ENCODE measurements at places on chromosomes 12 and 14.
A peak's percentile ranks its signal among the peaks of the same experiment; 100 is the strongest.

- peak; percentile 74 for ATAC-seq
Observed at GRCh38 chr14:96268431-96269358, 12.7 kb downstream of the BDKRB1 start.

GRCh38 chr12:123119808-123120207 is 31.1 kb downstream of the PITPNM2 start:
- ATAC-seq: no peak

DNA sequence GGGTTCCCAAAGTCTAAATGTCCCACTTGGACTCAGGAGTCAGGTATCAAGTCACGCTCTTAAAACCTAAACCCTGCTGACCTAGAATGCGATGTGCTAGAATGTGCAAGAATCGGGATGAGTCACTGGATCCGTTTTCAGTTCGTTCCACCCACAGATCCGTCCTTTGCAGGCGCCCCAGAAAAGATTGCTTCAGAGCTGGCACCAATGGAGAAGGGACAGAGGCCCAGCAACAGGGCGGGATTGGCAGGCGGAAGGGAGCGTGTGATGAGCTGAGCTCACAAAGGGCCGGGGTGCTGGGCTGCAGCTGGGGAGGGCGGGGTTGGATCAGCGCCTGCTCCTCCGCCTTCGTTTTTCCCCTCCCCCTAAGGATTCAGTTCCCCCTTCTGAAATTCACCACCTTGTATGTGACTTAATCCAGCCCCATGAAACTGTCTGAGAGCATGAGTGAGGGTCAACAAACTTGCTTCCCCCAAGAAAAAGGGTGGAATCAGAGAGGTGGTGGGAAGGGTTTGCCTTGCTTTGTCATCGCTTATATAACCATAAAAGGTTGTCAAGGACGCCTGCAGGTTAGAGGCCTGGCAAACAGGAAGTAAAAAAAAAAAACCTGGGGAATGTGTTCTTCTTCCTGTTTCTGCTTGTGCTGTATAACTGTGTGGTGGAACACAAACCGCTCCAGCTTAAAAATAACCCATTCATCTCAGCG is 2.8 kb upstream of the UBC start:
- ATAC-seq: peak; percentile 82

DNA sequence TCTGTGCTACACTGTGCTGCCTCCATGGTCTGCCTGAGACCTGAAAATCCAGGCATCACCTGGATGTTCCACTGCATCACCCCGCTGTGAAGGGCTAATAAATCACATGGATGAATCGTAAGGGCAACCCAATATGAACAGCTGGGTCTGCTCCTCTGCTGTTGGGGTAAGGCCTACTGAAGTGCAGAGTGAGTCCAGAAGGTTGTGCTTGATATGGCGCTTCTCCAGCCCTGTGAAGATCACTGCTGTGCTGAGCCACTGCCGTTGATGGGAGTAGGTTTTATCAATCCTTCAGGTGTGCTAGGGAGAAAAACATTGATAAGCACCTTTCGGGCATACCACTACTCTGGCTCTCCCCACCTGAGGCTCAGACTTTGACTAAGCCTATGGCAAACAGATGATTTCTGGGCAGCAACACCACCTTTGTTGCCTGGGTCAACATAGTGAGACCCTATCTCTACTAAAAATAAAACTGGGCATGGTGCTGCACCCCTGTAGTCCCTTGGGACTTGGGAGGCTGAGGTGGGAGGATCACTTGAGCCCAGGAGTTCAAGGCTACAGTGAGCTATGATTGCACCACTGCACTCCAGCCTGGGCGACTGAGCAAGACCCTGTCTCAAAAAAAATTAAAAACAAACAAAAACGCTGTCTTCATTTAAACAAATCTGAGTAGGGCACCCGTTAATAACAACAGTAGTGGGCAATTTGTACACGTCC is 1.7 kb downstream of the ACVRL1 start:
- no peak for ATAC-seq

GRCh38 chr12:113935459-113935858 is 30.7 kb downstream of the RBM19 start:
- ATAC-seq: peak; percentile 56

DNA sequence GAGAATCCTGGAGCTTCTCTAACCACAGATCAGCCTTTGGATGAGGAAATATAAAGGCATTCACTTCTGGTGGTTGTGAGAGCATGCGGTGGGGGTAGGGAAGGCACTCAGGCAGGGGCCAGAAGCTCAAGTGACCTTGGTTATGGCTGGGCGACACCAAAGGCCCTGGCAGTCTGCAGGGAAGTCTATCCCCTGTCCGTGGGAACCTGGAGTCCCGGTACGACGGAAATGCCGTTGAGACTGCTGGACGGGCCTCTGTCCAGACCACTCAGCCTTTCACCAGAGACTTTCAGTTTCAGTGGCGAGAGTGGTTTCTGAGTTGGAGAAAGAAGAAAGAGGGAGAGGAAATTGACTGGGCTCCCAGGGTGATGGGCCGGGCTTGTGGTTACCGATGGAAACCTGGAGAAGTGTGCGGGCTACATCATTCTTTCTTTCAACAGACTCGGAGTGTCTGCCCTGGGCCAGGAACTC is 20.9 kb downstream of the ISCA2 start:
- no peak for ATAC-seq

DNA sequence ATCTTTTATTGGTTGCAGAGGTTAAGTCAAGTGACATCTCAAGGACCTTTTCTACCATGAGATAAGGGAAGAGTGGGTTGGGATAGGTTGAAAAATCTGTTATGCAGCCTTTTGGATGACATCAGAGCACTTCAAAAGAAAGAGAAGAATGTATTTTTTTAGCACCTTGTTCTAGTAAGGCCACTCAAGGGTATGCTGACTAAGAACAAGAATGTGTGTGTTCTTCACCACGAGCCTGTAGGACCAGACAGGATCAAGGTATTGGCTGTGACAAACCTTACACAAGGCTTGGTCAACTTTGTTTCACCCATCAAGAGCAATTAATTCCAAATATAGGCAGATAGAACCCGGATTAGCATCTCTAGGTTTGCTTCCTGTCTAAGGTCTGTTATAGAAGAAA is 142.5 kb downstream of the SAMD4A start:
- ATAC-seq: no peak

DNA sequence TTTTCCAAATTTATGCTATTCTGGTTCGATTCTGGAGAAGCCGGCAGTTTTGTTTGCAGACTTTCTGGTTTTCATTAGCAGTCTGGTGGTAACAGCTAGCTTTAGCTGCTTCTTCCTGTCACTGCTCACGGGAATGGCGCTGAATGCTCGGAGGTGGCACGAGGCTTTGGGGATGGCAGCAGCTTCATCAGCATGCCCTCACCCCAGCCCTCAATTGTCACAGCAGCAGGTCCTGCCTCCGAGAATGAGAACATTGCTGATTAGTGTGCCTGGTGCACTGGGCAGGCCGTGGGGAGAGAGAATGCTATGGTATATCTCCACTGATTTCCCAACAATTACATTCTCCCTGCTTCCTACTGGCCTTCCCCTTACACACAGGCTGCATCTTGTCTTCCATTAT is 73.6 kb downstream of the SAMD4A start:
- ATAC-seq: no peak

- ATAC-seq: no peak
Observed at GRCh38 chr14:90678420-90678819, 137.8 kb downstream of the TTC7B start.

GRCh38 chr12:11951209-11951608 is 119.5 kb upstream of the BCL2L14 start:
- no peak for ATAC-seq

- peak; percentile 25 for ATAC-seq
Observed at GRCh38 chr12:1531153-1531653, 63.2 kb downstream of the FBXL14 start.

- no peak for ATAC-seq
Observed at GRCh38 chr14:28755198-28755815, 11.3 kb upstream of the FOXG1 start.

GRCh38 chr14:87457720-87458119 is 535.3 kb downstream of the GALC start:
- no peak for ATAC-seq

- ATAC-seq: peak; percentile 96
Observed at GRCh38 chr12:31749024-31749704, 20.3 kb upstream of the AMN1 start.

DNA sequence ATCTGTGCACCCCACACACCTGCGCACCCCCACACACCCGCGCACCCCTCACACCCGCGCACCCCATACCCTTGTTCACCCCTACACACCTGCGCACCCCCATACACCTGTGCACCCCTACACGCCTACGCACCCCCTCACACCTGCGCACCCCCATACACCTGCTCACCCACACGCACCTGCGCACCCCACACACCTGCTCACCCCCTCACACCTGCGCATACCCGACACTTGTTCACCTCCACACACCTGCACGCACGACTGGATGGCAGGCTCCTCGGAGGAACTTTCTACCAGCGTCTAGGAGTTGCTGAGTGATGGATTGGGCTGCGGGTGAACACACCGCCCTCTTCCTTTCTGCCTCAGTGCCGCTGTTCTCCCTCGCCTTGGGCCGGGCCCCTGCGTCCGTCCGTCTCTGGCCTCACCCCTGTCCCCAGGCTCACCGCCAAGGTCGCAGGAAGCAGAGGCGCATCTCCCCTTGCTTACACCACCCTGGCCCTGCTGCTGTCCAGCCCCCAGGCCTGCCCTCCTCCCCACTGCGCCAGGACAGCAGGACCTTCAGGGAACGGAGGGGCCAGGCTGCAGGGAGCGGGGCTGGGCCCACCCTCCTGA is 20.7 kb upstream of the TMEM106C start:
- ATAC-seq: peak; percentile 6

DNA sequence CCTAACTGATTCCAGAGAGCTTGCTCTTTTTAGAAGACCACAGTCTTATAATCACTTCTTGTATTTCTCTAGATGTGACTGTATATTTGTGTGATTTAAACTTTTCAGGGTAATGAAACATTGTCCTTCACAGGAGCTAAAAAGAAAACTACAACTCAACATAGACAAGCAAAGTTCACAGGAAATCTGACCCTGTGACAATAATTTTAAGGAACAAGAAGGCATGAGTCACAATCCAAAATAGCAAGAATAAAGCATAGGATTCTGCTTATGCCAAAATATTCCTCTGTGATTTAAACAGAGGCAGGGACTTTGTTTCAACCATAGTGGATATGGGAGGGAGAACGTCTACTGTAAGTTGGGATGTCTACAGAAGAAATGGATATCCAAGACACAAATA is 44.3 kb downstream of the GPR65 start:
- ATAC-seq: no peak
